Activated CD4-positive, alpha-beta T cell treated with anti-CD3 and anti-CD28 coated beads for 36 hours (primary cell): ENCODE measurements at places on chromosomes 16 and 17. TPM values are rescaled to one million over a fixed set of nuclear protein-coding genes. Genes with fewer than 3 reads are reported as not detected.

The MMP25 gene
- 0.55 TPM for total RNA-seq

The PRSS22 gene
- not detected for total RNA-seq

The POLR3K gene
- 31.9 TPM for total RNA-seq

The KIF2B gene
- not detected for total RNA-seq

The MT1H gene
- 0.61 TPM for total RNA-seq

The SARM1 gene
- total RNA-seq = 21.9 TPM
